ENCODE measurements at places on chromosomes 16 and 17.

DNA sequence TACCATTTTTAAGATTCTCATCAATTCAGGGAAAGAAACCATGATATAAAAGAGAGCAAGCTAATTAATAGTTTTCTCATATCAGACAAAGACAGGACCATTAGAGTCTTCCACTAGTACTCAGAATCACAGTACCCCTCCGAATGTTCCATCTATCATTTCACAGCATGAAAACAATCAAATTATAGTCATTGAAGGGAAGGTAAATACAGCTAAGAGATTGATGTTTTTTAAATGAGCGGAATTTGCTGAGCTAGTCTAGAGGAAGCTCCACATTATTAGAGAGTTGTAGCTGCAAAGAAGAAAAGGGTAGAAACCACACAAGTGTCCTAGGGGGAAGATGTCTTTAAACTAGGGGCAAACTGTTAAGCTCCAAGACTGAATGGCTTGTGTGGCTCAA is 808.9 kb downstream of the CDH11 start:
- DNase-seq = no peak

DNA sequence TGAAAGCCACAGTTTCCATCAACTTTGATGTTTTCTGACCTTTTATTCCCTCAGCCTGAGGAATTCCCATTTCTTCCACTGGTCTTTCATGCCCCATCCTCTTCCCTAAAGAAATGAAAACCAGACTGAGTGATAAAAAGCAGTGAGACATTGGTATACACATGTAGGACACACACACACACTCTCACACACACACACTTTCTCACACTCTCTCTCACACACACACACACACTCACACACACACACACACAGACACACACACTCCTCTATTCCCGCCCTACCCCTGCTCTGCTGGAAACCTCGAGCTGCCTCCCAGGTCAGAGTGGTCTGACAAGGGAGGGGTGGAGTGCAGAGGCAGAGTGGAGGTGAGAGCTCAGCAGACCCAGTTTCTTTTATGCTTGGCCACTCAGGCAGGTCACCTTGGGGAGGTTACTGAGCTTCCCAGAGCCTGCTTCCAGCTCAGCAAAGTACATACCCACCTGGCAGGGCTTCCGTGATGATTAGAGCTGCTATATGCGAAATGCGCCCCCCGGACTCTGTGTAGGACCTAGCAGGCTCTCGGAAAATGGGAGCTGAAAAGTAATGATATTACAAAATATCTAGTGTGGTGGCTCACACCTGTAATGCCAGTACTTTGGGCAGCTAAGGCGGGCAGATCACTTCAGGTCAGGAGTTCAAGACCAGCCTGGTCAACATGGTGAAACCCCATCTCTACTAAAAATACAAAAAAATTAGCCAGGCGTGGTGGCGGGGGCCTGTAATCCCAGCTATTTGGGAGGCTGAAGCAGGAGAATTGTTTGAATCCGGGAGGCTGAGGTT is 30.7 kb downstream of the CCR7 start:
- no peak for DNase-seq

- no peak for DNase-seq
Measured at GRCh38 chr17:17661834-17662385, 19.3 kb upstream of the RAI1 start.

GRCh38 chr16:57072616-57073275 is 19.6 kb upstream of the CPNE2 start:
- no peak for DNase-seq

DNA sequence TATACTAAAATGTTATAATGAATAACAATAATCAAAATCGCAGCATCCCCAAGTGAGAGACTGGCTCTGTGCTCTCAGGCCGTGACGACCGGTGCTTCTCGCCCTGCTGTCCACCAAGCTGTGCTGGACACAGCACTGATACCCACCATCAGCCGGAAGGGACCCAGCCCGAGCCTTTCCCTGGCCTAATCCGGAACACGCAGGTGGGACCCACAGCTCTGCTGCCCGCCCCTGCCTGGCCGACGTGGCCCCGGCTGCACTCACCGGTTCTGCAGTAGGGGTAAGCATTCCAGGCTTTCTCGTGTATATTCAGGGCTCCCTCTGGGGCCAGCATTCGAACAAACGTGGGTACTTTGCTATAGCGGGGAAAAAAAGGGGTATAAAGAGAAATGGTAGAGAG is 14.6 kb downstream of the PITPNA start:
- DNase-seq = no peak
